Stimulated activated CD4-positive, alpha-beta T cell treated with anti-CD3 and anti-CD28 coated beads, Interleukin-2, amount 100 ng/mL, for 24 hours (primary cell): ENCODE measurements at places on chromosomes 4 and X.

GRCh38 chrX:138008281-138008680, 442.4 kb downstream of the ZIC3 start:
- no peak for DNase-seq

GRCh38 chr4:38075370-38076152, 115.4 kb downstream of the PTTG2 start:
- DNase-seq: no peak

DNA sequence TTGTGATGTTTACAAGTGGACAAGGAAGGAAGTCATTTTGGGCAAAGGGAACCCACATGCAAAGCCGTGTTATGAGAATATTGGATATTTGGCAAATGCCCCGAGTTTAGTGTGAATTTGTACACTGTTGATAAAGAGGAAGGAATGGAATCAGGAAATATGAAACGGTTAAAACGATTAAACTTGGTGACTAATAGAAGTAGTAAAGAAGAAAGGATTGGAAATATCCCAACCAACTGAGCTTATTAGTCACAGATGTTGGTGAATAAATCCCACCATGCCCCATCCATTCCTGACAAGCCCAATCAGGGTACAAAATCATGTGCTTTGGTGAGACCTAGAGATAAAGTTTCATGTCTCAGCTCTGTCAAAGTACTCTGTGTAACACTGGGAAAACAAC, 22.0 kb downstream of the ARHGAP24 start:
- no peak for DNase-seq

DNA sequence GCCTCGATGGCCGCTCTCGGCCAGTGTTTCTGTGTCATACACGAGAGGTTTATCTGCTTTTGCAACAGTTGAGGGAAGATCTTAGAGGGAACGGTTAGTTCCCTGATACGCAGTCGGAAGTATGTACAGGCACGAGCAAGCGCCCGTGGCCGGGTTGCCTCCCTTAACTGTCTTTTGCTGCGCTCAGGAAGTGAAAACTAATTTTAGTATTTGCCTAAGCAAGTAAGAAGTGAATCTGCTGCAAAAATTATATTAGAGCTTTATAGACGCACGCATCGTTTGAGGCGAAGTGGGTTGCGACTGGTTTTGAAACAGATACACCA, 695 bp downstream of the MTM1 start:
- peak; percentile 34 for DNase-seq

- no peak for DNase-seq
Observed at GRCh38 chr4:78031417-78031950, 25.6 kb upstream of the FRAS1 start.

DNA sequence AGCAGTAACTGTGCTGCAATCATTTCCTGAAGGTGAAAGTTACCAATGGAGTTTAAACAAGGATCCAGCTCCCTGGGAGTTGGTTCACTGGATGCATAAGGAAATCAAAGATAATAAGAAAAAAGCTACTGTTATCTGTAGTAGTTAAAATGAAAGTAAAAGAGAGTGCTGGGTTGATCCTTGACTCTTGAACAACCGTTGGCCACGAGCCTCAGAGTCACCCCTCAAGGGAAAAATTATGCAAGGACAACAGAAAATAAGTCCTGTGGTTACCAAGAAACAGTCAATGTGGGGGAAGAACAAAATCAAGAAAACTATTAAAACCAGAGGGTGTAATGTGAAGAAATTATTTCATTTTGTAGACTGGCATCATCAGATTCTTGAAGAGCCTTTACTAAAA, 49.7 kb upstream of the DDIT4L start:
- no peak for DNase-seq

- no peak for DNase-seq
Observed at GRCh38 chr4:167918077-167918476, 174.3 kb upstream of the ANXA10 start.

GRCh38 chr4:94208266-94208665, 601 bp downstream of the SMARCAD1 start:
- no peak for DNase-seq

GRCh38 chrX:12771445-12772069, 19.7 kb upstream of the PRPS2 start:
- peak; percentile 76 for DNase-seq

DNA sequence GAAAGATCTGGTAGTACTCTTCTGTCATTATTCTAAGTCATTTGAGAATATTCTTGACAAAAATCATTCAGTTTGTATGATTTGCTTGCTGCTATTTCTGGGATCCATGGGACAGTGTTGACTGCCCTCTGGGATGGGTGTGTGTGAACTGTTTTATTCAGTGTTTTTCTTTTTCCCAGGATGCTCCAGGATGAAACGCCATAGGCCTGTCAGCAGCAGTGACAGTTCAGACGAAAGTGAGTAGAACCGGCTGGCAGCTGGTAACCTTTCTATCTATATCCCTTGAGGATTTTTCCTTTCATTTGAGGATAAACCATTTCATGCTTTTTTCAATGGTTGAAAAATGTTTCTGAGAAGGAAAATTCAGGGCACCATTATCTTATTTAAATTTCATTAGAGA, 72.5 kb downstream of the JADE3 start:
- no peak for DNase-seq

DNA sequence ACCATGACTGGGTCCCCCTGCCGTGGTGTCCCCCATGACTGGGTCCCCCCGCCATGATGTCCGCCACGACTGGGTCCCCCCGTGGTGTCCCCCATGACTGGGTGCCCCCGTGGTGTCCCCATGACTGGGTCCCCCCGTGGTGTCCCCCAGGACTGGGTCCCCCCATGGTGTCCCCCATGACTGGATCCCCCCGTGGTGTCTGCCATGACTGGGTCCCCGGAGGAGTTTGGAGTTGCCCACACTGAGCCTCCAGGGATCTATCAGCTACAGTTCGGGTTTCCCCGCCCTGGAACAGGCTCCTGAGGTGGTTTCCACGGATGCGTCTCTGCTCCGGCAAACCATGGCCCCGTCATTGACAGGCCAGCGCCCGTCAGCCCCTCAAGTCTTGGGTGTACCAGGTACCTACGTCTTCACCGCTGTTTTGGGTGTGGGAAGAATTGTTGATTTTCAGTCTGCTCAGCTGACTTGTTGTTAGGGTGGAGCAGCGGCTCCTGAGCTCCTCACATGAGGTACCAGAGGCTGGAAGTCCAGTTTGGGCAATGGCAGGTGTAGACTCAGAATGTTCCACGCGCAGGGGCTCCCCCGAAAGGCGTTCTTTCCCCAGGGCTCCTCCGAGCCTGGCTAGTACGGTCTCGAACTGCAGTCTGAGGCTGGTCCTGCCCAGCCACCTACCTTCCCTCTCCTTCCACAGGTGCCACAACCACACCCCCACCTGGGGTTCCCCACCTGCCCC, 8.3 kb upstream of the PDE6B start:
- no peak for DNase-seq

- DNase-seq: no peak
Observed at GRCh38 chr4:2832309-2832980, 11.2 kb upstream of the ADD1 start.

DNA sequence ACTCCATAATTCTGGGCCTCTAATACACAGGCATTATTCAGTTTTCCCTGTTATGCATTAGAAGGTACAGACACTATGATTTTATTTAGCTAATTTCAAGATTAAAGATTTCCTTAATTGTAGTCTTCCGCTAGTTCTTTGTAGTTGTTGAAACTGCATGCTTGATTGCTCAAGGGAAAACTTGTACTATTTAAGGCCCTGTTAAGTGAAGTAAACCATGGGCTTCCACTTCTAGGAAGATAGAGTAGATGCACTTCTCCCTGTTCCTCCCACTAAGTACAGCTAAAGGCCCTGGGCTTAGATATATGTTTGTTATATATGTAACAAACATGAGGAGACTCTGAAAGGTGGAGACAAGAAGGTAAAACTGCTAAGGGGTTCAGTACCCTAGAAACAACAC, 215.8 kb upstream of the LEF1 start:
- DNase-seq: no peak

DNA sequence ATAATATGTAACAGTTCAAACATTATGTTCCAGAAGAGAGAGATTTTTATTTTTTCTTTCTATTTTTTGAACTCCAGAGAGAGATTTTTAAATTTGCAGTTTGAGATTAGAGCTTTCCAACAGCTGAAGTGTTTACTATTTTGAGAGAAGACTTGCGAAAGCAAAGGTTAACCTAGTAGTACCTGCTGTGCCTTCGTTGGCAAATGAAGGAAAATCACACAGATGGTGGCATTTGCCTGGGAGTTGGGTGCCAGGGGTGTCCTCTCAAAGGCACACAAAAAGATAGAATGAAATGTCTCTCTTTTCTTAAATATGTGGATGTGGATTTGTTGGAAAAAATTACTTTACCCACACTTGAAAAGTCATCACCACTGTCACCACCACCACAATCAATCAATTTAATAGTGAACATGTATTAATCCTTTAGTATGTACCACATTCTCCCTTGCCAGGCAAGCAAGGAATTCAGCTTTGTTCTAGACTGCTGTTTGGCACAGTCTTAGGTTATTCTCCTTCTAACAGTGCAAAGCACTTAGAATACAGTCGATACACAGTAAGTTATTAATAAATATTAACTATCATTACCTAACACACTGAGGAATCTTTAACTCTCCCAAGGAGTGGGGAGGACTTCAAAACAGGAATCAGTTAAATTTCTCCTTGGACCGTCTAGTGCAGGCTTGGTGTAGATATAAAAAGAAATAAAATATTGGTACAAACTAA, 838.2 kb upstream of the FTHL17 start:
- DNase-seq: no peak

- DNase-seq: no peak
Observed at GRCh38 chr4:153933915-153934687, 145.2 kb upstream of the SFRP2 start.
